ENCODE measurements at places on chromosomes 3 and 15.

GRCh38 chr3:54878145-54878544 is 49.7 kb downstream of the LRTM1 start:
- DNase-seq: no peak

DNA sequence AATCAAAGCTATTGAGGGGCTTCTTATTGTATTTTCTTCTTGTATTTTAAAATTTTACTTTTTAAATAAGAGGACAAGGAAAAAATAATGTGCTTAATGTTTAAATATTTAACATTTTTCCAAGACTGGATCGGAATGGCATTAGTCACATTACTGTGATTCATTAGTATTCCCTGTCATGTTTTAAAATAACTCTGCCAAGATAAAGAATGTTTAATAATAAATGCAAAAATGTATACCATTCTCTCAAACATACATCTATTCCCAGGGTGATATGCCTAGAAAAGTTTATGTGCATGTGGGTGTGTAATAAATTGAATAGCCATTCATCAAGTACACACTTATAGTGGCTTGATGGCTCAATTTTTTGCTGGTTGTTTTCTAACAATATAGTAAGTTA is 936.1 kb downstream of the PLOD2 start:
- no peak for DNase-seq

DNA sequence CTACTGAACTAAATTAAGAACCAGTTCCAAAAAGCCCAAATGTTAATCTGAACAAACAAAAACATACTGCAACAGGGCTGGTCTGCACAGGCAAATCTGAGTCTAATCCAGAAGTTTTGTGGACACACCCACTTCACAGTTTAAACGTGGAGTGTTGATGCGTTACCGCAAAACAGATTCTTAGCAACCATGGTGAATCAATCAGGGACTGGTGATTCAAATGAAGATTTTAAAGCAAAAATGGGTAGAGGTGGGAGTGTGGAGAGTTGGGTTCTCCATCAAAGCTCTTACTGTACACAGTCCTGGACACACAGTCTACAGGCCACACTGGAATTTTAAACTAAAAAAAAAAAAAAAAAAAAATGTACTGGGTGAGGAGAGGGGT is 5.2 kb downstream of the ANXA2 start:
- no peak for DNase-seq

- no peak for DNase-seq
Observed at GRCh38 chr15:74442063-74442462, 8.3 kb upstream of the SEMA7A start.

DNA sequence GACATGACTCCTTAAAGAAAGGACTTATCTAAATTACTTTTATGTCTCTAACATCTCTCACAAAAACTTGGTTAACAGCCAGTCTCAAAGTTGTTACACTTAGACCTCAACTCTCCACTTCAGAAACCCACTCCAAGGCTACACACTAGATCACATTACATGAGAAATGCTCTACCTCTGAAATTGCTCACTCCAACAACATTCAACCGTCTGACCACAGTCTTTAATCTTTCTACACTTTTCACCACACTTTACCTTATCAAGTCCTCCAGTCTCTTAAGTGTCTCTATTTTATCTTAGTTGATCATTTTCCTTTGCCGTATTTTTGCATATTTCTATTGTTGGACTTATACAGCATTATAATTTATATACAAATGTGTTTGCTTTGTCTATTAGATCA is 5.8 kb downstream of the SLC12A6 start:
- no peak for DNase-seq

GRCh38 chr3:121800906-121801305 is 34.0 kb downstream of the IQCB1 start:
- DNase-seq: no peak

DNA sequence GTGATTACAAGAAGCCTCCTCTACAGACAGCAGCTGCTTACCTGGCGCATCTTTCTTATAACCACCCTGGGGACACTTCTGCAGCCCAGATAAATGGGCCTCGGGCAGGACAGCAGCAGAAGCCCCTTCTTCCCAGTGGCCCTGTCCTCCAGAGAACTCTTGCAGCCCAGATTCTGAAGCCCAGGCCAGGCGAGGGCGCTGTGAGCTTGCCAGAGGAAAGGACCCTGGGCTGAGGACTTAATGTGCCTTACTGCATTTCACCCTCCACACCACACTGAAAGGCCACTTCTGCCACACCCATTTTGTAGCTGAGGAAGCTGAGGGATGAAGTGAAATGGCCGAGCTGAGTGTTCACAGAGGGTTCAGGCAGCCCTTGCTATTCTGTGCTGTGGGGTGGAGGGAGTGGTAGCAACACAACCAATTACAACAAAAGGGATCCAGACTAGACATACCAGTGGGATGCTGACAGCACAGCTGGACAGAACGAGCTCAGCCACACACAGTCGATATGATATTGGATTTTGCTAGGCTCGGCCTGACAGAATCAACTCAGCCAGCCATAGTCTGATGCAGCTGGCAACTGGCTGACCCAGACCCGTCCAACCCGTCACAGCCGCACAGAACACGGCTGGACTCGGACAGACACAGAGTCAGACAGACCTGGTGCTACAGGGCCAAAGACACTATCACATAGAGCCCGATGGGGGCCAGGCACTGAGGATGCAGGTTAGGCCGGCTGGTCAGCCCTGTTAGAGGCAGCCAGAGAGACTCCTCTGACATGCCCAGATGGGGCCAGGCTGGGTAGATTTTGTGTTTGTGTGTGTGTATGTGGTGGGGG is 7.3 kb downstream of the ACOX2 start:
- no peak for DNase-seq

DNA sequence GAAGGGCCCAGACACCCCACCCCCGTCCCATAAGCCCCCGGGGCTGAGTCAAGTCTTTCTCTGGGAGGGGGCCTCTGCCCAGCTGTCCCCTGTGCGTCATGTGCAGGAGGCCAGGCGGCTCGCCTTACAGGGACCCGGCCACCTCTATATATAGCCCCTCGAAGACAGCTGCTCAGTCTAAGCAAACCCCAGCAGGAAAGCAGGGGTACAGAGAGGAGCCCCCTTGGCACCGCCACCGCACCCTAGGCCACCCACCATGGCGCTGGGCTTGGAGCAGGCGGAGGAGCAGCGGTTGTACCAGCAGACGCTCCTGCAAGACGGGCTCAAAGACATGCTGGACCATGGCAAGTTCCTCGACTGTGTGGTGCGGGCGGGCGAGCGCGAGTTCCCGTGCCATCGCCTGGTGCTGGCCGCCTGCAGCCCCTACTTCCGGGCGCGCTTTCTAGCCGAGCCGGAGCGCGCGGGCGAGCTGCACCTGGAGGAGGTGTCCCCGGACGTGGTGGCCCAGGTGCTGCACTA is at the start of gene KLHL40:
TSS of gene KLHL40 (plus strand) at position 175 of the 519 bp plus-strand sequence. CDS start at position 257, 82 bp downstream.
- DNase-seq: no peak

DNA sequence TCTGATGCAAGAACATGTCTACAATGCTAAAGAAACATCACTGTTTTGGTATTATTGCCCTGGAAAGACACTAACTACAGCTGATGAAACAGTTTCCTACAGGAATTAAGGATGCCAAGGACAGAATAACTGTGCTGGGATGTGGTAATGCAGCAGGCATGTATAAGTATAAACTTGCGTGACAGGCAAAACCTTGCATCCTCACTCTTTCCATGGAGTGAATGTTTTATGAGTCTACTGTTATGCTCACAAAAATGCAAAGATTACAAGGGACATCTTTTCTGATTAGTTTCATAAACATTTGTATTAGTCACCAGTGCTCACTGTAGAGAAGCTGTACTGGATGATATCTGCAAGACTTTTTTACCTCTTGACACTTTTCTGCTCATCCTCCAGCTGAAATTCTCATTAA is 143.6 kb downstream of the NAALADL2 start:
- DNase-seq: no peak

DNA sequence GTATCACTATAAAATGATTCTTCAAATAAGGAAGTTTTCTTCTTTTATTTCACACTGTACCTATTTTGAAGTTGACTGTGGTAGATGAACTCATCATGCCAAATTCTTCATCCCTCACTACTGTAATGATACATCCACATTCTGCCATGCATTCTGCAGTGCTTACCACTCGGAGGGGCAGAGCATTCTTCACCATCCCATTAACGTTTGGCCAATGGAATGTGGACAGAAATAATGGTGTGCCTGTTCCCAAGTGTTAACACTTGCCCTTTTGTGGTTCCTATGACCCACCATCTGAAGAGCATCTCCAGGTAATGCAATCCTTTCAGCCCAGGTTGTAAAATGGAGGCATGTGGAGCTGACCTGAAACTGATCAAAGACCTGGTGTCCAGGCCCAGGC is 18.6 kb downstream of the GOLIM4 start:
- no peak for DNase-seq

DNA sequence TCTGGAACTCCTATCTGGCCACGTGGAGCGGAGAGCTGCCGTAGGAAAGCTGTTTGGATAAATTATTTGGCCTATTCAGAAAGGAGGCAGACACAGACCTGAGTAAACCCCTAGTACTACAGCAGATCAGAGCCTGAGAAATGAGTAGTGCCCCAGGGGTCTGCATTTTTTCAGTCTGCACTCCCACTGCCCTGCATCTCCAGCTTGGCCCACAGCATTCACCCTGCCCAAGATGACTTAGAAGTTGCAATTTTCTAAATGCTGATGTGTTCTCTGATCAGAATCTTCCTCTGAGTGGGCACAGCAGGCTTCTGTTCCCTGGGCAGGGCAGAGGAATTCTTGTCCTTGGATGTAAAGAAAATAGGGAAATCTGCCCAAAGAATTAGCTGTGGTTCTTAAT is 55.1 kb upstream of the PIK3CB start:
- no peak for DNase-seq

GRCh38 chr3:196400331-196400730 is 31.9 kb downstream of the UBXN7 start:
- DNase-seq: no peak

DNA sequence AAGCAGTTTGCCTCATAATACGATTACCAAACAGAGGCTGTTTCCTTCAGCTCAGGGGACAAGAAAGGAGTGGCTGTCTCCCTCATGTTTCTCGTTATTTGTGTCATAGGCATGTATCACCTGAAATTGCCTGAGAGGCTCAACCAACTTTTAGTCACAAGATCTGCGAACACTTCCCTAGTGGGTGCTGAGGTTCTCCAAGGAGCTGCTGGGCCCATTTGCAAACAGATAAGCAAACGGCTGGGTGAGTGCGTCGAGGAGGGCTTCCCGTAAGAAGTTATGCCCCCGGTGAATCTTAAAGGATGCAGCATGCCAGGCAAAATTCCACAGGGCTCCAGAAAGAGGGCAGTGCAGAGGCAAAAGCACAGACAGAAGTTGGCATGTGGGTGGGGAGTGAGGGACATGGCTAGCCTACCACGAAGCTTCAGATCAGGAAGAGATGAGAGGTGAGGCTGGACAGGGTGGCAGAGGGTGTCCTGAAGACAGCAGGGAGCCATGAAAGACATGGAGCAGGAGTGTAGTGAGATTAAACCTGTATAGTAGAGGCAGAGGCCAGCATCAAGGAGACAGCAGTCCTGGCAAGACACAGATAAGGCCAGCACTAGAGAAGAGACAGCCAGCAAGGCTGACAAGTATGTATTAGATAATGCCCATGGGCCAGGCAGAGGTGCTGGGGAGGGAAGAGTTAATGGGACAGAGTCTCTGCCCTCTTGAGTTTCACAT is 4.0 kb upstream of the GP9 start:
- DNase-seq: no peak

DNA sequence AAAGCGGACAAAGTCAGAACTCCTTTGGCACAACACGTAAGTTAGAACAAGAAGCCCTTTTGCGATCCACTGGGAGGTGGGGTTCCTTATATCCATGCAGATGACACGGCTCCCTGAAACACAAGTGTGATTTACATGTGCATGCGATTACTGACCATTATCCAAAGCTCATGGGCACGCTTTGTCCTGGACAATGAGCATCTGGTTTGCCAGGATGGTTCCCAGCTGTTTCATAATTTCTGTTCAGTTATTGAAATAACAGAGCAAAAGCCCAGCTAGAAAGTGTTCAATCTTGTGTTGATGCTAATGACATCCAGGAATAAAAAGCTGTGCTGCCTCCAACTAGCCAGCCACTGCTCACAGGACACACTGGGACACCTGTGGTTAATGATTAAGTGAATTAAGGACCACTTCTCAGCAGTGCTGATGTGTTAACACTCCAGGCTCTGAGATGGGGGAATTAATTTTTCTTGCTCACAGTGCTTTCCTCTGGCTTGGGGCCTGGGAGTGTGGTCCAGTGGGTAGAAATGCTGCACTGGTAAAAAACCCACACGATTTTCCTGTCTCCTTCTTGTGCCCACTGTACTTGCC is 123.1 kb upstream of the SLC2A2 start:
- no peak for DNase-seq

DNA sequence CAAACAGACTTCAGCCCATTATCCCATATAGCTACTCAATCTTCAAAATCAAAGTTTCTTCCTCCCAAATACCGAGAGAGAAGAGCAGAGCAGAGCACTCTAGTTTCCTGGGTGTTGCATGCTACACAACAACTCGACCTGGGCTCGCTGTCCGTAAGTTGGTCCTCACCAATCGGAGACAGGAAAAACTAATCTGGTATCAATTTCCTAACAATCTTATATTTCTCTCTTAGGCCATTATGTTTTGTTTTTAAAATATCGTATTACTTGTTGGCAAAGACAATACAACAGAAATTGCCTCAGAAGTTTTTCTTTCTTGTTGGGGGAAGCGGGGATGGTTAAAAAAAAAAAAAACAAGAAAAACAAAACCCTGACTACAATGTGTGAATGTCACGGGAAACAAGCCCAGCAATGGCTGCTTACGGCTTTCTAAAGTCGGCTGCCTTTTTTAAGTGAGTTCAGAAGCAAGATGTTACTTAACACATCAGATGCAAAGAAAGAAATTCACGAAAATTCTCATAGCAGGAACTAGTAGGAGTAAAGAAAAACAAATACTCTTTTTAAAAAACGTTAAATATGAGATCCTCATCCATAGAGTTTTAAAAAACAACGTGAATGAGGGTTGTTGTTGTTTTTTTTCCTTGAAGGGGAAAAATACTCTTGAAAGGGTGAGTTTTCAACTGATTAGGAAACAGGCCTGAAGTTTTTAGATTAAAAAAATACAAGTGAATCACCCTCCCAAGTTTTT is 1.9 kb downstream of the VGLL4 start:
- no peak for DNase-seq

DNA sequence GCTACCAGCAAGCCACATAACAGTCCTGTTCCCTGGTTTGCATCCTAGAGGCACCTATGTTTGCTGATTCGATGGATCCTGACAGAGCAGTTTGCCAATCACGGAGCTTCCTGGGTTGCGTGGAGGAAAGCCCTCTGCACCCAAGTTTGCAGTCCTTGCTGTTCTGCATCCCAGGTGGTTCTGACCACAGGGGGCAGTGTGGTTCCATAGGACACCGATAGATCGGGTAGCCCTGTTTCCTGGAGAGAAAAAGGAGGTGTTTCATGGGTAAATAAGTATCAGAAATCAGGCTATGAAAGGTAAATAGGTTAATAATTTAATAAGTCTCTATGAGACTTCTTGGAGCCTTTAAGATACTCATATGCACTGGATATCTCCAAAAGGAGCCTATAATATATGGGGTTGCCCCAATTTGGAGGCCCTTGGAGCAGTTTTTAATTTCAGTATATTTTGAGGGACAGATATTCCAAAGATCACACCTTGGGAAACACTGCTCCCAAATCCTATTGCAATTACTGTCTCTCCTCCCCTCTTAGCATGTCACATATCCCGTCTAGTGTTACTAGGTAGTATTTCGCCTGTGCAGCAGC is 194.6 kb upstream of the TPM1 start:
- no peak for DNase-seq
